ENCODE measurements at places on chromosomes 13 and 19. TPM values are rescaled to one million over a fixed set of nuclear protein-coding genes. Genes with fewer than 3 reads are reported as not detected.

Gene GPR183
- 147 TPM for total RNA-seq

GRCh38 chr19:30209617-30210600, 162.3 kb upstream of the ZNF536 start:
- H3K4me3 ChIP-seq, result no peak overlapping the region
- DNase-seq, result no peak
- H3K4me1 ChIP-seq, result peaks cover 7% of the 10 kb centered on the region
- no peaks in the 10 kb centered on the region for H3K36me3 ChIP-seq

Gene NLRP13
- total RNA-seq, result not detected

Gene CXCL17
- total RNA-seq, result not detected

Gene SHISA7
- total RNA-seq, result not detected

DNA sequence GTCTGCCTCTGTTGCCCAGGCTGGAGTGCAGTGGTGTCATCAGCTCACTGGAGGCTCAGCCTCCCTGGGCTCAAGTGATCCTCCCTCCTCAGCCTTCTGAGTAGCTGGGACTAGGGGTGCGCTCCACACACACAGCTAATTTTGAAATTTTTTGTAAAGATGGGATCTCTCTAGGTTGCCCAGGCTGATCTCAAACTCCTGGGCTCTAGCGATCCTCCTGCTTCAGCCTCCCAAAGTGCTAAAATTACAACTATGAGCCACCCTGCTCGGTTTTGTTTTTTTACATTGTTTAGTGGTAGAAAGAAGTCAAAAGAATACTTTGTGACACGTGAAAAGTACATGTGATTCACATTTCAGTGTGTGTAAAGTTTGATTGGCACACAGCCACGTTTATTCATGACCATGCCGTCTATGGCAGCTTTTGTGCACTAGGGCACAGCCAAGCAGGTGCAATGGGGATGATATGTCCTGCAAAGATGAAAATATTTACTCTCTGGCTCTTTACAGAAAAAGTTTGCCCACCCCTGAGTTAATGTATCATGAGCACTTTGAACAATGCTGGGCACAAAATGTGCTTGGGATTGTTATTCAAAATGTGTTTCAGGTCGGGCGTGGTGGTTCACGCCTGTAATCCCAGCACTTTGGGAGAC, 16.2 kb upstream of the NFIC start:
- no peak for DNase-seq
- no peaks in the 10 kb centered on the region for H3K4me1 ChIP-seq
- no peak overlapping the region for H3K27ac ChIP-seq
- H3K4me3 ChIP-seq, result no peak overlapping the region

DNA sequence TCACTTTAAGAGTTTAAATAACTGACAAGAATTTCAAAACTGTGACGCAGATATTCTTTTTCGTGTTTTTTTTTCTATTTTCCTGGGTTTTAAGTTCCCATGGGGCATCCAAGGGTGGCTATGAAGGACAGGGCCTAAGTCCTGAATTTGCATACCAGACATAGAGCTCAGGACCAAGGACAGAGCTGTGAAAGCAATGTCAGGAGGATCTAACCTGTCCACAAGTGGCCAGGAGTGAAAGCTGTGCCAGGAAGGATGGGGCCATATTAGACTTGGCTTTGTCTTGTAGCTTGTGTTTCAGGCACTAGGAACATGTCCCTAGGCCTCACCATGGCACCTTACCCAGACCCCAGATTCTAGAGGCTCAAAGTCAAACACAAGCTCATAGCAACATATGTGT, 289.4 kb upstream of the MIR17HG start:
- H3K27me3 ChIP-seq, result no peaks in the 10 kb centered on the region
- H3K4me3 ChIP-seq, result no peak overlapping the region
- H3K4me1 ChIP-seq, result no peaks in the 10 kb centered on the region
- no peaks in the 10 kb centered on the region for H3K36me3 ChIP-seq
- no peak overlapping the region for H3K27ac ChIP-seq
- DNase-seq, result no peak

GRCh38 chr19:51024924-51025323, 1.5 kb downstream of the KLK11 start:
- no peak overlapping the region for H3K27ac ChIP-seq
- peaks cover 14% of the 10 kb centered on the region for H3K27me3 ChIP-seq
- peaks cover under 1% of the 10 kb centered on the region for H3K4me1 ChIP-seq
- no peaks in the 10 kb centered on the region for H3K36me3 ChIP-seq
- H3K4me3 ChIP-seq, result no peak overlapping the region
- DNase-seq, result no peak

DNA sequence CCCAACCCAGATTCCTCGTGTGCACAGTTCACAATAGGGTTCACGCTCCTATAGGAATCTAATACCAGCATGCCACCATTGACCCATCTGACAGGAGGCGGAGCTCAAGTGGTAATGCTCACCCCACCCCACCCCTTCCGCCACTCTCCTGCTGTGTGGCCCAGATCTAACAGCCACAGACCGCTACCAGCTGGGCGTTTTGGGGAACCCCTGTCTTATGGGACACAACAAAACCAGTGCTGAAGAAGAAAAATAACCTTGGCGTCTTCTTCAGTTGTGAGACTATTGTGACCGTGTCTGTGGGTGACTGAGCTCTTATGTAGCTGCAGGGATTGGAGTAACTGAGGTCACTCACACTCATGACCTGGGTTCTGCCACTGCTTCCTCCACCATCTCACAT, 5.2 kb upstream of the OR10H1 start:
- H3K36me3 ChIP-seq, result no peaks in the 10 kb centered on the region
- H3K4me3 ChIP-seq, result no peak overlapping the region
- peaks cover 8% of the 10 kb centered on the region for H3K27me3 ChIP-seq
- DNase-seq, result no peak
- no peak overlapping the region for H3K27ac ChIP-seq
- no peaks in the 10 kb centered on the region for H3K4me1 ChIP-seq

GRCh38 chr13:20891768-20892167, 10.8 kb downstream of the XPO4 start:
- no peak overlapping the region for H3K4me3 ChIP-seq
- no peak overlapping the region for H3K27ac ChIP-seq

Gene NCAN
- total RNA-seq, result 0.23 TPM

DNA sequence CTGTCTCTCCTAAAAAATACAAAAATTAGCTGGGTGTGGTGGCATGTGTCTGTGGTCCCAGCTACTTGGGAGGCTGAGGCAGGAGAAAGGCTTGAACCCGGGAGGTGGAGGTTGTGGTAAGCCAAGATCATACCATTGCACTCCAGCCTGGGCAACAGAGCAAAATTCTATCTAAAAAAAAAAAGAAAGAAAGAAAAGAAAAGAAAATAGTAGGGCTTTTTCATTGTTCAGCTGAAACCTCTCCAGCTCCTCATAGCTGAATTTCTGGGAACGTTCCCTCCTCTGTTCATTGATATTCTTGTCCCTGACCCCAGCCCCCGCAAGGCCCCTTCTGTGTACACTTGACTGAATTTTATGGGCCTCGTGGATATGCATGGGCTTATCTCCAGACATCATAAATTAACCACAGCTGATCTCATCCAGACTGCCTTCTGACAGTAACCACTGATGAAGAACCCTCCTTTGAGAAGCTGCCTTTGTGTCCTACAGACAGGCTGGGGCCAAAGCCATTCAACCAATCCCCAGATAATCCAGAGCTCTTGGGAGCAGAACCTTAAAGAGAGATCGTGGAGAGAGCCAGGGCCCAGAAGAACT, at the start of gene ELSPBP1:
TSS of gene ELSPBP1 (plus strand) at position 424 of the 594 bp plus-strand sequence. CDS start 14,036 bp downstream, outside the sequence.
- no peaks in the 10 kb centered on the region for H3K4me1 ChIP-seq
- H3K27me3 ChIP-seq, result peaks cover 4% of the 10 kb centered on the region
- no peak within 1 kb of the TSS for H3K27ac ChIP-seq
- no peak for DNase-seq
- no peak within 1 kb of the TSS for H3K4me3 ChIP-seq

GRCh38 chr13:91523116-91523515, 124.7 kb downstream of the GPC5 start:
- DNase-seq, result no peak
- no peaks in the 10 kb centered on the region for H3K27me3 ChIP-seq
- no peak overlapping the region for H3K27ac ChIP-seq
- no peaks in the 10 kb centered on the region for H3K4me1 ChIP-seq
- H3K4me3 ChIP-seq, result no peak overlapping the region

- no peak overlapping the region for H3K27ac ChIP-seq
- H3K4me3 ChIP-seq, result no peak overlapping the region
- H3K36me3 ChIP-seq, result peaks cover 28% of the 10 kb centered on the region
- peaks cover 15% of the 10 kb centered on the region for H3K4me1 ChIP-seq
- no peaks in the 10 kb centered on the region for H3K27me3 ChIP-seq
Observed at GRCh38 chr19:1214862-1215731, 9.5 kb downstream of the STK11 start.

DNA sequence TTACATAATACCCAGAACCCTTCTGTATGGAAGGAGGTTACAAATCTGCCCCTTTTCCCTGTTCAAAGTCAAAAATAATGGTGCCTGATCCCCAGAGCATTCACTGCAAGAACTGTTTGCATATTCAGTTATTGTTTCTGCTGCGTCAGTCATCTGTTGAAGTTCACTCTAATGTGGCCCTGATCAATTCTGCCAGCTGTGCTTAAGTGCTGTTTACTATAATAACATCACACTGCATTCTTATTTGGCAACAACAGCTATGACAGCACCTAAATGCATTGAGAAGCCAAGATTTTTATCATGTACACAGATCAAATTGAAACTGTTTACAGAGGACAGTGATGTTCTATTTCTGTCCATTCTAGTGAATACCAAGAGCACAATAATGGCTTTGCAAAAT, 115.9 kb downstream of the DACH1 start:
- no peaks in the 10 kb centered on the region for H3K36me3 ChIP-seq
- H3K4me3 ChIP-seq, result no peak overlapping the region
- DNase-seq, result no peak
- H3K4me1 ChIP-seq, result no peaks in the 10 kb centered on the region

GRCh38 chr19:45069056-45069455, 7.2 kb downstream of the ZNF296 start:
- H3K27ac ChIP-seq, result no peak overlapping the region
- H3K4me3 ChIP-seq, result no peak overlapping the region
- no peaks in the 10 kb centered on the region for H3K4me1 ChIP-seq
- peaks cover 33% of the 10 kb centered on the region for H3K36me3 ChIP-seq
- DNase-seq, result no peak
- no peaks in the 10 kb centered on the region for H3K27me3 ChIP-seq

GRCh38 chr13:102707467-102707866, 12.6 kb upstream of the METTL21C start:
- H3K4me3 ChIP-seq, result no peak overlapping the region
- DNase-seq, result no peak
- no peaks in the 10 kb centered on the region for H3K36me3 ChIP-seq
- H3K27ac ChIP-seq, result no peak overlapping the region
- peaks cover 20% of the 10 kb centered on the region for H3K27me3 ChIP-seq

GRCh38 chr13:48682436-48682835, 28.7 kb downstream of the CYSLTR2 start:
- no peak overlapping the region for H3K27ac ChIP-seq
- H3K27me3 ChIP-seq, result no peaks in the 10 kb centered on the region
- no peak overlapping the region for H3K4me3 ChIP-seq
- H3K36me3 ChIP-seq, result no peaks in the 10 kb centered on the region
- H3K4me1 ChIP-seq, result peaks cover 2% of the 10 kb centered on the region

Gene KLK5
- not detected for total RNA-seq

Gene ZNF844
- total RNA-seq, result 2.0 TPM

Gene C19orf81
- 1.5 TPM for total RNA-seq

DNA sequence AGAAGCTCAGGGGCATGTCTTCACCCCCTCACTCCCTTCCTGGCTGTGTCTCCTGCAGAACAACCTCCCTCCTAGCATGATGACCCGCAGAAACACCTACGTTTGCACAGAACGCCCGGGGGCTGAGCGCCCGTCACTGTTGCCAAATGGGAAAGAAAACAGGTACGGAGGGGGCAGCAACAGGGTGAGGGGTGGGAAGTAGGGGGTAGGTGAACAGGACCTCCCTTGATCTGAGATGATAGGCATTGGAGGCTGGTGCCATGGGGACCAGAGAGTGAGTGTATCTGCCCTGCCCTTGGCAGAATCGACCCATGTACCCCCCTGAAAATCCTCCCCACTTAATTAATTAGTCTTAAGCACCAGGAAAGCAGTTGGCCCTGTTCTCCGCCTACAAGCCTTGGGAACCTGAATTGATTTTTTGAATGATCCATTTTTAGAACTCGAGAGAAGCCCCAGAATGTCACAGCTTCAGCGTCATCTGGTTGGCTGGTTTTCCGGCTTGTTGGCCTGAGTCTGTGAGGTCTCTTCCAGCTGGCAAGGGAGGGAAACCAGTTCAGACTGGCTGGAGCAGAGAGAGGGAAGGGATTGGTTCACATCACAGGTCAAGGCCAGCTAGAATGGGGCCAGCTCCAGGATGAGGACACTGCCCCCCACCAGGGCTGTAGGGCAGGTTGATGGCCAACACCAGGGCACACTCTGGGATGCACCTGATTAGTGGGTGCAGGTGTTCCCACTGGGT, 28.2 kb downstream of the CKM start:
- no peaks in the 10 kb centered on the region for H3K4me1 ChIP-seq
- H3K27ac ChIP-seq, result no peak overlapping the region
- no peak overlapping the region for H3K4me3 ChIP-seq
- no peaks in the 10 kb centered on the region for H3K27me3 ChIP-seq

Gene PRPF31
- total RNA-seq, result 94.2 TPM

DNA sequence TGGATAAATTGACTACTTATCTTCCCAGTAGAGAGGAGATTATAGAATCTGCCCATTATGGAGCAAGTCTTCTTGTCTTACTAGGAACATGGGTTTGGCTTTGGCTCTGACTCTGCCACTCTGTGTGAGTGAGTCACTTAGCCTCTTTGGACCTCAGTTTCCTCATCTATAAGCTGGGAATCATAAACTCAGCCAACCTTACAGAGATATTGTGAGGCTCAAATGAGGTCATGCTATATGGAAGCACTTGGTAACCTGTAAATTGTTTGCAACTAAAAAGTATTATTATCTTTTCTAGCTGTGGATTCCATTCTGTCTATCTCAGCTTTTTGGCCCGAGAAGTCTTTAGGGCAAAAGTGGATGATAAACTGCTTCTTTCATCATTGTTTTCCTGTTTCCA, 186.8 kb upstream of the TSC22D1 start:
- DNase-seq, result no peak
- no peak overlapping the region for H3K27ac ChIP-seq
- peaks cover 1% of the 10 kb centered on the region for H3K27me3 ChIP-seq
- H3K4me3 ChIP-seq, result no peak overlapping the region
- H3K36me3 ChIP-seq, result no peaks in the 10 kb centered on the region

Gene RPS16
- 2,627 TPM for total RNA-seq
